ENCODE measurements at places on chromosomes 16 and 17.
A peak's percentile ranks its signal among the peaks of the same experiment; 100 is the strongest.

GRCh38 chr16:68995011-68995504 lies 110.4 kb upstream of the HAS3 start:
- no peak for DNase-seq

- no peak for DNase-seq
Measured at GRCh38 chr16:57268804-57269800, 15.4 kb downstream of the PLLP start.

DNA sequence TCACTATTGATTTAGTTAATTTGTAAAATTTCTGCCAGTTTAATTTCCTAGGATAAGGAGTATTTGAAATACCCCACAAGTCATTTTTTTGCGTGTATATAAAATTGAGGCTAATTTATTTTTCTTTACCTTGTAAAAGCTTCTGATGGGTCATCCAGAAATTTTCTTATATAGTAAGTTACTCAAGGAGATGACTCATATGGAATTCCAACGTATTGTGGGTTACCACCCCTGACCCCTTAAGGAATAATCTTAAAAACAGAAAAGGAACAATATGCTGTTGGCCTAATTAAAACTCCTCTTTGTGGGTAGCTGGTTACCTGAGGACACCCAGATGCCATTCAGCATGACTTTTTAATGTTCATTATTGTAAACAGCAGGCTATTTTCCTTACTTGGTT lies 13.6 kb downstream of the HEATR6 start:
- no peak for DNase-seq

DNA sequence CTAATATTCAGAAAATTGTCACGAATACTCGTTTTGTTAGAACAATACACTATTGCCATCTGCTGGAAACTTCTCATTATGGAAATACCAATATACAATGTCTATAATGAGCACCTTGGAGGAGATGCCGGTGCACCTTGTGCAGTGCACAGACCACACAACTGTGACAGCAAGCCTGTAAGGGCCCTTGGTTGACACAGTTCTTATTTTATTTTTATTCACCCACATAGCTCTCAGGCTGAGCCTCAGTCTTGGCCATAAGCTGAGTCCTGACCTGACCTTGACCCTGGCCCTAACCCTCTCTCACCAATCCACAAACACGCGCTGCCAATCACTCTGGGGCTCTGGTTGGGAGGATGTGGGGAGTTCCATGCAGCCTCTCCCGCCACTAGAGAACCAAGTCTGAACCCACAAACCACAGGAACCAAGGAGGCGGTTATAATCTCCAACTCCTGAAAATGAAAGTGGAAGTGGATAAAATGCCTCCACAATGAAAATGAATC lies 7.6 kb downstream of the AIPL1 start:
- no peak for DNase-seq

GRCh38 chr16:47492428-47493377 lies 31.6 kb downstream of the PHKB start:
- DNase-seq = peak; percentile 31

DNA sequence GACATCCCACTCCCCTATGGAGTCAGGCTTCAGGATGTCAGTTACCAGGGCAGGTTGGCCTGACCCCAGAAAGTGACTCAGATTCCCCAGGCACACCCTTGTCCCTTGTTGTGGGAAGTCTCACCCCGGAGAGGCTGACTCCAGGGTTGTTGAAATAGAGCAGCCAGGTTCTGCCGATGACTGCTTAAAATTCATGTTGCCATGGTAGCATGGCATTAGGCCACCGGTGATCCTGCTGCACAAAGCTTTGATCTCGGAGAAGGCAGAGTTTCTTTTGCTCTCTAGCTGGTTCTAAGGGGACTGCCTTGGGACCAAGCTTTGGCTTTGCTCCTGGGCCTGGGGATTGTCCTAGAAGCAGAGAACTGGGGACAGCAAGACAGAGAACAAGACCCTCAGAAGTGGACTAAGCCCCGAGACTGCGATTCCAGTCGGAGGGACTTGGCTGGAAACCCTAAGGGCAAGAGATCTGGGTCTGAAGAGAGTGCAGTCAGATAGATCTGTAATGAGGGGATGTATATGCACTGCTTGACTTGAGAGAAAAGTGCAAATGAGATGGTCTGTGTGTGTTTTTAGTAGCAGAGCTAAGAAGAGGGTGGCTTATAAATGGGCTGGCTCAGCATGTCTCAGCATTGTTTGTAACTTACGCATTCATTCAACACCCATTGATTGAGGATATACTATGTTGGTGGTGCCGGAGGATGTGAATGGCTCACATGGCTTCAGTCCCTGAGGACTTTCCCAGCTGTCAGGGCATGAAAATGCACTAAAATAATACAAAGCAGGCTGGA lies 106.9 kb downstream of the RGS9 start:
- peak; percentile 70 for DNase-seq

GRCh38 chr17:19579867-19580565 lies 46.4 kb downstream of the SLC47A1 start:
- no peak for DNase-seq
